MCF 10A (cell line): ENCODE measurements at places on chromosomes 1 and 21. TPM values are rescaled to one million over a fixed set of nuclear protein-coding genes. Genes with fewer than 3 reads are reported as not detected.

Gene CD101
- total RNA-seq, result 0.37 and 0.42 TPM in 2 replicates

GRCh38 chr1:55060133-55060999 is 21.0 kb downstream of the PCSK9 start:
- H3K4me1 ChIP-seq, result peaks cover 13% of the 10 kb centered on the region
- H3K36me3 ChIP-seq, result peaks cover 5% of the 10 kb centered on the region
- H3K27ac ChIP-seq, result no peak overlapping the region
- no peak for DNase-seq
- H3K4me3 ChIP-seq, result no peak overlapping the region

DNA sequence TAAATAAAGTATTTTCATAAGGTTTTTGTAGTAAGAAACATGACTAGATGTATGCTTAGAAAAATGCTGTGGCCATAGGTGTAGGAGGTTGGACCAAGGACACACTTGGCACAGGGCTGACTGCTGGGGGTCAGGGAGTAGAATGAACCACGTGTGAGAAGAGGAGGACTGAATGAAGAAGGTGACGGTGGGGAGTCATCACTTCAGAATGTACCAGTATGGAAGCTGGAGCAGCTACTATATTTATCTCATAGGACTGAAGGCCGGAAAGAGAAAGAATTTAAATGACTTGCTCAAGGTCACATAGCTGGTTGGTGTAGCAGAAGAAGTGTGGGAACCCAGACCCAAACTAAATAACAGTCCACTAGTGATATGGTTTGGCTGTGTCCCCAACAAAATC is 79.8 kb upstream of the HAO2 start:
- H3K27me3 ChIP-seq, result peaks cover 12% of the 10 kb centered on the region
- no peak for DNase-seq
- no peaks in the 10 kb centered on the region for H3K36me3 ChIP-seq

GRCh38 chr1:35851132-35851869 is 31.7 kb upstream of the AGO1 start:
- no peaks in the 10 kb centered on the region for H3K27me3 ChIP-seq
- no peak overlapping the region for H3K27ac ChIP-seq
- H3K4me3 ChIP-seq, result no peak overlapping the region
- H3K36me3 ChIP-seq, result peaks cover 34% of the 10 kb centered on the region
- DNase-seq, result no peak

- H3K36me3 ChIP-seq, result no peaks in the 10 kb centered on the region
- H3K27ac ChIP-seq, result no peak overlapping the region
- H3K4me3 ChIP-seq, result no peak overlapping the region
- H3K4me1 ChIP-seq, result peaks cover 5% of the 10 kb centered on the region
- no peaks in the 10 kb centered on the region for H3K27me3 ChIP-seq
These were observed 386.7 kb upstream of the ESRRG start for GRCh38 chr1:217109928-217110327.

DNA sequence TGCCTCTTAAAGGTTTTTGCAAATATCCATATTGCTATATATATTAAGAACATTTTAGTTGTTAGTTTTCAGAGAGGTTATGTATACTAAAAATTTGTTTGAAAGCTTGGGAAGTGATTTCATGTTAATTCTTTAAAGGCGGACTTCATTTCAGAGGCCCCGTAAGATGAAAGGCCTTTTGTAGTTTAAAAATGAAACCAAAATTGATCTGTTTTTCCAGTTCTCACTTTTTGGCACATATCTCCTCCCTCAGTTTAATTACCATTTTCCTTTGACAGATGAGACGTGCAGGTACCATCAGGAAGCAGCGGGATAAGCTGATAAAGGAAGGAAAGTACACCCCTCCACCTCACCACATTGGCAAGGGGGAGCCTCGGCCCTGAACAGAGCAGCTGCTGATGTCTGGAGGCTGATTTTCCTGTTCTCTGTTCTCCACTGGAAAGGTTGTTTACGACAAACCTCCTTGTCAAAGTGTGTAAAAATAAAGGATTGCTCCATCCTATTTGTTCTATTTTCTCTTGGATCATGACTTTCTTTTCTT is 8.0 kb downstream of the NDUFS5 start:
- H3K4me1 ChIP-seq, result peaks cover 7% of the 10 kb centered on the region
- no peak overlapping the region for H3K4me3 ChIP-seq
- no peaks in the 10 kb centered on the region for H3K27me3 ChIP-seq
- peaks cover 93% of the 10 kb centered on the region for H3K36me3 ChIP-seq
- DNase-seq, result no peak

- H3K4me3 ChIP-seq, result no peak overlapping the region
- no peaks in the 10 kb centered on the region for H3K27me3 ChIP-seq
- H3K27ac ChIP-seq, result no peak overlapping the region
- H3K4me1 ChIP-seq, result peaks cover 8% of the 10 kb centered on the region
- H3K36me3 ChIP-seq, result peaks cover 6% of the 10 kb centered on the region
These were observed 3.9 kb upstream of the TP53BP2 start for GRCh38 chr1:223849352-223850254.
